ENCODE measurements at places on chromosomes 2 and 18.

- no peak for DNase-seq
Observed at GRCh38 chr18:55038162-55038561, 78.9 kb upstream of the CCDC68 start.

GRCh38 chr2:175180701-175181103, 808 bp downstream of the ATP5MC3 start:
- DNase-seq, result no peak

DNA sequence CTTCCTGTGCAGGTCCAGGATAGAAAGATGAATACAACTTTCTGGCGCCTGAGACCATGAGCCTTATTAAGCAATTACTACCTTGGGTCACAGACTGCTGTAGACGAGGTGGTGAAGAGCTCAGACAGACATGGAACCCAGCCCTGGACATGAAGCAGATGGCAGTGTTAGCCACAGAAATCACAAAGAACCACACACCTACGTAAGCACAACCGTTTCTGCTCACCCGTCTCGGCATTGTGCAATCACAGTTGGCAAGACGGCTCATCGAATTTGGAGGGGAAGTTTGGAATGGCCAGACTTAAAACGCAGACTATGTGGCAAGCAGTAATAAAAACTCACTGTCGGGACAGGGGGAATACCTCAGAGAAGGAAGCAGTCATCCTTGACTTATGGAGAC, 24.3 kb upstream of the ASPRV1 start:
- no peak for DNase-seq

GRCh38 chr2:121451398-121451797, 79.3 kb upstream of the RNU4ATAC start:
- DNase-seq, result no peak

DNA sequence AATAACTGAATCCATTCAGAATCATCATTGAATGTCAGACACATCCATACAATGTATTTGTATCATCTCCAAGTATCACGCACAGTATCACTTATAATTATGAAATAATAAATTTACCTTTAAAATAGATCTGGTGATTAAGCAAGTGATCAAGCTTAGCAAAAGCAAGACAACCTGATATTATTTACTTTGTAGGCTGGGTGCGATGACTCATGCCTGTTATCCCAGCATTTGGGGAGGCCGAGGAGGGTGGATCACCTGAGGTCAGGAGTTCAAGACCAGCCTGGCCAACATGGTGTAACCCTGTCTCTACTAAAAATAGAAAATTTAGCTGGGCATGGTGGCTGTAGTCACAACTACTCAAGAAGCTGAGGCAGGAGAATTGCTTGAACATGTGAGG, 421.0 kb upstream of the NETO1 start:
- no peak for DNase-seq

DNA sequence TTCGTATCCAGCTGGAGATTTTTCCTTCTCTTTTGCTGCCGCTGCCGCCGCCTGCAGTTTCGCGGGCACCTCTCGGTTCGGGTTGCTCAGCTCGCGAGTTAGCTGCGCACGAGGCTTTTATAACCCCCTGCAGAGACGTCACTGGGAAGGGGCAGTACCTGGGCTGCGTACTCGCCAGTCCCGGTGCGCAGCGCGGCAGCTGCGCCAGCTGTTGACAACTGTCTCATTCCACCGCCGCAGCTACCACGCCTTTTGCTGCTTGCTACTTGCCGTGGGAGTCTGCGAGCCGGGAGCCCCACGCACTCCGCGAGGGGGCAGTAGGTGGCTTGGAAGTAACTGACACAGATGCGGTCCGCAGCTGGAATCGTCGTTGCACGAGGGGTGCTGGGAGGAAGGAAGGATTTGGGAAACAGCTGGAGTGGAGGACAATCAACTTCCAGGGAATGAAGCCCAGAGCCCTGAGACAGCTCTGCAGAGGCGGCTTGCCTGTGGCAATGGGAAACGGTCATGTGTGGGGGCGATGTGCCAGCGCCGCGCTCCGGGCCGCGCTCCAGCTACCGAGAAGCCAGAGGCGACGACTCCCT, at the start of gene TACR1:
TACR1 (minus strand) TSS at position 93 of the 584 bp plus-strand sequence. CDS start 586 bp downstream, outside the sequence.
- DNase-seq, result peak; percentile 52

- DNase-seq, result no peak
Observed at GRCh38 chr18:44803019-44803650, 122.4 kb downstream of the SETBP1 start.

GRCh38 chr18:64377446-64377845, 228.6 kb upstream of the LINC00305 start:
- no peak for DNase-seq

DNA sequence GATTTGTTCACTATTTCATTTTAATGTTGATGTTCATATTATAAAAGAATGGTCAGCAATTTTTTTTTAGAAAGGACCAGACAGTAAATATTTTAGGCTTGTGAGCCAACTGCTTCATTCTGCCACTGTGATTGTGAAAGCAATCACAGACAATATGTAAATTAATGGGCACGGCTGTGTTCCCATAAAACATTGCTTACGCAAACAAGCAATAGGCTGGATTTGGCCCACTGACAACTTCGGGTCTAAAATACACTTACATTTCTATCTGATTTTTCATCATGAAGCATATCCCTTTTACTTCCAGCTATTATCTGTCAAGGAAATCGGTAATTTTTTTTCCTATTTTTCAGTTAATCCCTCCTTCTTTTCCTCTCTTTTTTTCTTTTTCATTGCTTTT, 182.2 kb upstream of the CDH2 start:
- no peak for DNase-seq

Data from activated T-cell treated with anti-CD3 and anti-CD28 coated beads, Interleukin-2, amount 50 U/mL, for 1 hour (primary cell).